ENCODE measurements at places on chromosomes 16 and 17.

DNA sequence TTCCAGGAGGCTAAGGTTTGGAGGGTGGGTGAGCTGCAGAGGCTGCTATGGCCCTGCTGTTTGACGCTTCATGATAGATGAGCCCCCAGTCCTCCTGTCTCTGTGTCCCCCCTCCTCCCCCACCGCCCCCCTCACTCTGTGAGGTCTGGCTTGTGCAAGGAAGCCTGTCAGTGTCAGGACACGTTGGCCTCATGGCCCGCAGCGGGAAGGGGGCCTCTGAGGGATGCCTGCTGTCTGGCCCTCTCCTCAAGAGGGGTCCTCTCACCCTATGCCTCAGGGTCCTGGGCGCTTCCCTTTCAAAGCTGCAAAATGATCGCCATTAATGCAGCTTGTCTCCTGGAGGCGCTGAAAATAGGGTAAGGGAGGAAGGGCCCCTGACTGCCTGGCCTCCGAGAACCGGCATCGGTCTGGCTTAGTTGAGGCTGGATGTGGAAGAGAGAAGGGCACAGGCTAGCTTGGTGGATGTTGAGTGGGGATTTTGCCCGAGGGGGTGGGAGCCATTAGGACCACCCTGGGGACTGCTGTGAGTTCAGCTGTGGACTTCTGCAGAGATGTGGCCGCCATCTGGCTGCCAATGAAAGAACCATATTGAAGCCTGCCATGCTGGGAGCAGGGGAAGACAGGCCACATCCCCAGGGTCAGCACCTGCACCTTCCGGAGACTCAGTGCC, 14.8 kb upstream of the GOSR2 start:
- DNase-seq: no peak

- DNase-seq: peak; percentile 71
Measured at GRCh38 chr17:61155590-61156237, 243.9 kb upstream of the TBX2 start.

GRCh38 chr17:1033503-1033902, 36.6 kb downstream of the TIMM22 start:
- no peak for DNase-seq

DNA sequence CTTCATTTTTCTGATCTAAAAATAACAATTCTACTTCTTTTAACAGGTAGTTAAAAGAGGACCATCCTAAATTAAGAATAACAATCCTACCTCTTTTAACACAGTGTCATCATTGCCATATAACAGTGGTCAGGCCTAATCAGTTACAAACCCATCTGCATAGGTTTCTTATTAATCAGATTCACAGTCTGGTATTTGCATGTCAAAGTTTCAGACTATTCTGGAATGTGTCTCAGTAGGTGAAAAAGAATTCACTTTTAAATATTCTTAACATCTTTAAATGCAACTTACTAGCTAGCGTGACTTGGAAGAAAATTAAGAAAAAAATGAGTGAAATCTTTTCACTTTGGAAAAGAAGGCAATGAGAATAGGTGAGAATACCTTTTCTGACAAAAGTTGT, 6.8 kb upstream of the KRT12 start:
- no peak for DNase-seq

DNA sequence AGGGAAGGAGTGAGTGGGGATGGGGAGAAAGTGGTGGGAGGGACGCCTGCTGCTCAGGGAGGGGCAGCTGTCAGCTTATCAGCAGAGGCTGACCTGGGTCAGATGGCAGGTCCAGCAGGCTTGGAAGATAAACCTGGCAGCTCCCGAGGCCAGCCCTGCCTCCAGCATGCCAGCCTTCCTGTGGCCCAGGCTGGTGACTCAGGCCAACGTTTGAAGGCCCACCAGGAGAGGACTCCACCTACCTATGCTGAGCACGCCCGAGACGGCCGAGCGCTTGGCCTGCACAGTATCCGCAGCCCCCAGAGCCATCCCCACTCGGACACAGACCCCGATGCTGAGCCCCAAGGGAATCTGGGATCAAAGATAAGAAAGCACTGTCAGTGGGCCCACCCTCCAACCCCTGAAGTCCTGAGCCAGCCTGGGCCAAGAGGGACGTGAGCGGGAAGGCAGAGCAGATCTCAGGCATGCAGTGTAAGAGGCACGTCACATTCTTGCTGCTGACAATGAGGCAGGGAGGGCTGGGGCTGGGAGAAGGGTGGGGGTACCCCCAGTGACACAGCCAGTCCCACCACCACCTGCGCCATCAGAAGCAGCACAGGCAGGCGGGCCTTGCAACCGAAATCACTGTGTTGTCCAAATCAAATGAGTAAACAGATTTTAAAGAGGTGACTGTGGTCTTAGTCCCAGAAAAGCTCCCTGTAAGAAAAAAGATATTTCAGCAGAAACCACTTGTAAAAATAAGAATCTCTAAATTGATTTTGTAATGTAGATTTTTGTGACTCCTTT, 12.4 kb downstream of the SLC47A2 start:
- no peak for DNase-seq

DNA sequence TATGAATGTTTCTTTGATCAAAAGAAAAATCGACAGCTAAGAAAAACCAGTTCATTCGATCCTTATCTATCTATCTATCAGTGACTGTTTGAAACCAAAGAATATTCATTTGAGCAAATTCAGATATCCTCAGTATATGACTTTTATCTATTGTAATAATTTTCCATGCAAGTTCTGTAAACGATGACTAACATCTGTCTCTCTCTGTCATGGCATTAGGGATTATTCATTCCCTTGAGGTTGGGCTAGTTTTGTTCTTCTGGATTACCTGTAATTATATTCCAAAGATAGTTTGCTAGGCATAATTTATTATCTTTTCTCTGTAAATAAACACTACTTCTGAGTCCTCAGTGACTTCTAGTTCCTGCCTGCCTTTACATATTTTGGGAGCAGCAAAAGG, 497.7 kb upstream of the CDH11 start:
- no peak for DNase-seq

DNA sequence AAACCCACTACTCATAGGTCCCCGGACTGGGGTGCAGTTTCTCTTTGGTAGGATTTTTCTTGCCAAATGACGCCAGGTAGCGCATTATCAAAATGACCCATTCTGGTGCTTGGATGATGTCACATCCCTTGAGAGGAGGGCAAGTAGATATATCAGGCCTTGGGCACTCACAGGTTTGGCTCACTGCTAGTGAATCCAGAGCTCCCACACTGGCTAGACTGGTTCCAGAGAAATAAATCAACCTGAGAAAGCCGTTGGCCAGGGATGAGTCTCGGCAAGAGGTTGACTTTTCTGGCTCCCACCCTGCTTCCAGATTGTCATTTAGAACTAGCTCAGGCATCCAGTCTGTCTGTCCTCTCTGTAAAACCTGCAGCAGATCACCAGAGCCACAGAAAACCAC, 188.4 kb upstream of the MAF start:
- DNase-seq: no peak

DNA sequence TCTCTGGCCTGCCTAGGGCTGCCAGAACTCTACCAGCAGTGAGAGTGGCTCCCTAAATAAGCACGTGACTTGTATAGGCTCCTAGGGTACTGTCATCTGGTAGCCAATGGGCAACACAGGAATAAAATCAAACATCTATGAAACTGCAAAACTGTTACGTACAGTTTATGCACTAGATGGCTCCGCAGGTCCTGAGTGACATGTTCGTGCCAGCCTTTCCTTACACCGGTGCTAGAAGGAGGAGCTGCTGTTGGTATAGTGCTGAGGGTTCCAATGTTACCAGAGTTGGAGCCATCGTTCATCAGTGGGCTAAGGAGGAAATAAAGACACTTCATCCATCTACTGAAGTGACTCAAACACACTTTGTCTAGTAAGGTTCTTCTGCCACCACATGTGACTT, 63.2 kb upstream of the TRAP1 start:
- no peak for DNase-seq

GRCh38 chr16:51271156-51271701, 120.2 kb upstream of the SALL1 start:
- no peak for DNase-seq

Data from kidney glomerular epithelial cell (primary cell).